HAP-1 (cell line): ENCODE measurements at places on chromosomes 12 and 14.

DNA sequence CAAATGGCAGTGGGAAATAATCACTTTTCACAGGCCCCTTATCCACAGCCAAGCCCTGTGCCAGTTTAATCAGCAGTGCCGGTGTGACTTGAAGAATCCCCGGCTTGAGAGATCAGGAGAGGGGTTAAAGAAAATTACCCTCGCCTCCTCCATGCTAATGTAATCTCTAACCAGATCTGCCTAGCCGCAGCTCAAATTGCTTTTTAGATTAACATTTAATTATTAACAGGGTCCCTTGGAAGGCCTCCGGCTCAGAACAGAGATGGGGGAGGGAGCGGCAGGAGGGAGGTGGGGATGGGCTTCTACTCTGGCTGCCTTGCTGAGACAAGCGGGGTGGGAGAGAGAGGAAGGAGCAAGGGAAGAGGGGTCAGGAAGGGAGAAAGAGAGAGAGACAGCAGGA is 24.0 kb downstream of the FAM222A start:
- DNase-seq, result no peak

- DNase-seq, result no peak
These were observed 127.4 kb downstream of the PIWIL1 start for GRCh38 chr12:130465046-130465445.

DNA sequence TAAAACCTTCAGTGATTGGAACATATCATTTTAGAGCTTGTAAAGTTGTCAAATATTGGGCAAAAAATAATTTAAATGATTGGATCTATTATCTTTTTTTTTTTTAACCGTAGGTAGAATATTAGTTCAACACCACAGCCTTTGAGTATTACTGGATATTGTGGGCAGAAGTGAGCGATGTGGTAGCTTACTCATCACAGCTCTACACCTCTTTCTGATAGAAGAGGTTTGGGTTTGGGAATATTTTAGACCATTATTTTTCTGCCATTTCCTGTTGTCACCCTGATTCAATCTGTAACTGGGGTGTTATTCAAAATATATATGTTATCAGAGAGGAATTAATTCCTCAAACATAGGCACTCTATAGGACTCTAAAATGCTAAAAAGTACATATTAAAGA is 34.8 kb upstream of the SLC38A2 start:
- DNase-seq, result no peak

DNA sequence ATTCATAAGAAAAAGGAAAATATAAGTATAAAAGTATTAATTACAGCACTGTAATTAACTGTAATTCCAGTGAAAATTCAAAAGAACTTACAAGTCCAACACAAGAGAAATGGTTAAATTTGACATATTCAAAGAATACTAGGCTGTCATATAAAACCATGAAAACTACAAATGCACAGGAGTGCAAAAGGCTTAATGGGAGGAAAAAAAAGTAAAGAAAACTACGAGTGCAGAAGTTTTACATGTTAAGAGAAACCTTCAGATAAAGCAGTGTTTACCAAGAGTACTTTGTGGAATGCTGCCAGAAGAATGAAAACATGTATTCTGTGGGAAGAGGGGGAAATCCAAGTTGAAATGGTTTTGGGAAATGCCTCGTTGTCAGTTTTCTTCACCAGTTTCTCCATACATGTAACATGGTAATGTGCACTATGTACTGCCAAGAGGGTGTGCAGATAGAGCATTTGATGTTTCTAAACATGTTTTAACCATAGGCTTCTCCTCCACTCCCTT is 9.1 kb downstream of the HEATR5A start:
- DNase-seq, result no peak

DNA sequence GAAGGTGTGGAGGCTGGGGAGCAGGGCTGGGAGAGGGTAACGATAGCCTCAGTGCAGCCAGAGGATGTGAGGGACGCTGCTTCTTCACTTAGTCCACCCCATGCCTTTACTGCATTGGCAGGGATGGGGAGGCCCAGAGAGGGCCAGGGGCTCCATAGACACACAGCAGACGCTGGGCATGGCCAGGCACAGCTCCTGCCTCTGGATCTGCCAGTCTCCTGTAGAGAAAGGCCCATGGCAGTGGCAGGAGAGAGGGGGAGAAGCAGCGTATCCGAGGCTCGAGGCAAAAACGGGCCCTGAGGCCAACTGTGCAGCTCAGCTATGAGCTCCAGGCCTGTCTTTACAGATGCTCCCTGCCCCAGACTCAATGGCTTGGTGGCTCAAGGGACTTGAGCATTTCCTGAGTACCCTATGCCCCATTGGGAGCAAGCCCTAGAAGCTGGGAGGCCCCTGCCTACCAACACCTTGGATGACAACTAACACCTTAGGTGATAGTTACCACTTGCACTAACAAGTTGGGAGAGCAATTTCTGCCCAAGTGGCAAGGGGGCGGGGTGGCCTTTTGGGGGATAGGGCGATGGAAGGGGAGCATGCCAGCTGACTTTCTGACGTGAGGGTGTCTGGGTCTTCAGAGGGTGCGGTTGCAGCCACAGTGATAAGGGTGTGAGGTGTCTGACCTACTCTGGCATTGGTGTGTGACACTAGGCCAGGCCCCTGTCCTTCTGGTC is 5.0 kb upstream of the LBHD2 start:
- DNase-seq, result no peak

GRCh38 chr12:27861428-27862167 is 81.6 kb upstream of the MANSC4 start:
- no peak for DNase-seq

DNA sequence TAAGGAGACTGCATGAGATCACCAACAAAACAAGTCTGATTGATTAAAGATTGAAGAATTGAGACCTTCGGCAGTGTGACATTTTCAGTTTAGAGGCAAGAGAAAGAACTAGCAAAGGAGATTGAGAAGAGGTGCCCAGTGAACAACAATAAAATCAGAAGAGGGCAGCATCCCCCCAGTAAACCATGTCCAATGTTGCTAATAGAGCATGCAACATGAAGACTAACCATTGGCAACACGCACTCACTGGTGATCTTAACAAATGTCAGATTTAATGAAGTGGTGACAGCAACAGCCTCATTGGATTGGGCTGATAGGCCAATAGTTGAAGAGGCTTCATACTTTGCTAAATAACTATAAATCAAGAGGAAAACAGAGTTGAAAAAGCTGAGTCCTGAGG is 20.7 kb upstream of the TAS2R14 start:
- no peak for DNase-seq

DNA sequence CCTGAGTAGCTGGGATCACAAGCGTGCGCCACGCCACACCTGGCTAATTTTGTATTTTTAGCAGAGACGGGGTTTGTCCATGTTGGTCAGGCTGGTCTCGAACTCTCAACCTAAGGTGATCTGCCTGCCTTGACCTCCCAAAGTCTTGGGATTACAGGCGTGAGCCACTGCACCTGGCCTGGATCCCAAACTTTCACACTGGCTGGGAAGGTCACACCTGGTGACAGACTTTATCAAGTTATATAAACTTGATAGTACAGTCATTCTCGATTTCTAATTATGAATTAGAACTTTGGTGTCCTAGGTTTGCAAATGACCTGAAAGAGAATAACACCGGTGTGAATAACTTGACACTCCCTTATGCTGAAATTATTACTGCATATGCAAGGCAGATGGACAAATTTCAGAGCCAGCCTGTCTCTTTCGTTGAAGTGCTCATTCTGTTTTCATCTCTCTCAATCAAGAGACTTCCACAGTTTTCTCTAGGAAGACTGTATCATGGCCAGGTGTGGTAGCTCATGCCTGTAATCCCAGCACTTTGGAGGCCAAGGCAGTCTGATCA is 5.9 kb downstream of the PLBD1 start:
- DNase-seq, result no peak

GRCh38 chr12:128771681-128772080 is 52.1 kb downstream of the SLC15A4 start:
- peak; percentile 3 for DNase-seq

- no peak for DNase-seq
These were observed 364.1 kb upstream of the SFSWAP start for GRCh38 chr12:131346555-131347344.

DNA sequence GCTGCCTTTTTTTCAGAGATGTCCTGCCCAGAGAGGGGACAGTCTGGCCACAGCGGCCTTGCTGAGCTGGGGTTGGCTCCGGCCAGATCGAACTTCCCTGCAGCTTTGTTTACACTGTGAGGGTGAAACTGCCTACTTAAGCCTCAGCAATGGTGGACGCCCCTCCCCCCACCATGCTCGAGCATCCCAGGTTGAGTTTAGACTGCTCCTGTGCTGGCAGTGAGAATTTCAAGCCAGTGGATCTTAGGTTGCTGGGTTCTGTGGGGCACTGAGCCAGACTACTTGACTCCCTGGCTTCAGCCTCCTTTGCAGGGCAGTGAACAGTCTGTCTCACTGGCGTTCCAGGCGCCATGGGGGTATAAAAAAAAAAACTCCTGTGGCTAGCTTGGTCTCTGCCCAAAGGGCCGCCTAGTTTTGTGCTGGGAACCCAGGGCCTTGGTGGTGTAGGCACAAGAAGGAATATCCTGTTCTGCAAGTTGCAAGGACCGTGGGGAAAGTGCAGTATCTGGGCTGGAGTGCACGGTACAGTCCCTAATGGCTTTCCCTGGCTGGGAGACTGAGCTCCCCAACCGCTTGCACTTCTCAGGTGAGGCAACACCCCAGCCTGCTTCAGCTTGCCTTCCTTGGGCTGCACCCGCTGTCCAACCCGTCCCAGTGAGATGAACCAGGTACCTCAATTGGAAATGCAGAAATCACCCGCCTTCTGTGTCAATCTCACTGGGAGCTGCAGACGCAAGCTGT is 79.1 kb downstream of the LRIG3 start:
- DNase-seq, result no peak

DNA sequence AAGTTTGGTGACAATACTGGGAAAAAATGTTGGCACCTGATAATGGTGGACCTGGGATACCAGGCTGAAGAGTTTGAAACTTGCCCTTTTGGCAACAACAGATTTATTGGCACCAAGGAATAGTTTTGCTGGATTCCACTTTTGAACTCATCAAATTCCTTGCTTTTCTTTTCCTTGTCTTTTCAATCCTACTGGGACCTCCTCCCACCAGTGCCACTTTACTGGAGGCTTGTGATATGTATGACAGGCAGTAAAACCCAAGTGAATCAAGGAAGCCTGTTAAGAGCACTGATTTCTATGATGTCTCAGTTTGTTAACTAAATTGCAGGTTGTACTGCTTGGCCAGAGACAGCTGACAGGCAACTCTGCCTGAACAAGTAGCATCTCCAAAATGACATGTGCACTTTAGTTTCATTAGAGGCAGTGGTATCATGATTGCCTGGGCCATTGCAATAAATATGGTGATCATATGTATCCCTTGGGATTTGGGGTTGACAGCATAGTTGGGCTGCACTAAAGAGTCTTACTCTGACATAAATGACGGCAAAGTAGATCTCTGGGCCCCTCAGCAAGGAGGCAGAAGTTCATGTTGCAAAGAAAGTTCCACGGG is 565.4 kb downstream of the DIO2 start:
- no peak for DNase-seq

GRCh38 chr14:32408018-32408417 is 78.9 kb downstream of the AKAP6 start:
- no peak for DNase-seq

DNA sequence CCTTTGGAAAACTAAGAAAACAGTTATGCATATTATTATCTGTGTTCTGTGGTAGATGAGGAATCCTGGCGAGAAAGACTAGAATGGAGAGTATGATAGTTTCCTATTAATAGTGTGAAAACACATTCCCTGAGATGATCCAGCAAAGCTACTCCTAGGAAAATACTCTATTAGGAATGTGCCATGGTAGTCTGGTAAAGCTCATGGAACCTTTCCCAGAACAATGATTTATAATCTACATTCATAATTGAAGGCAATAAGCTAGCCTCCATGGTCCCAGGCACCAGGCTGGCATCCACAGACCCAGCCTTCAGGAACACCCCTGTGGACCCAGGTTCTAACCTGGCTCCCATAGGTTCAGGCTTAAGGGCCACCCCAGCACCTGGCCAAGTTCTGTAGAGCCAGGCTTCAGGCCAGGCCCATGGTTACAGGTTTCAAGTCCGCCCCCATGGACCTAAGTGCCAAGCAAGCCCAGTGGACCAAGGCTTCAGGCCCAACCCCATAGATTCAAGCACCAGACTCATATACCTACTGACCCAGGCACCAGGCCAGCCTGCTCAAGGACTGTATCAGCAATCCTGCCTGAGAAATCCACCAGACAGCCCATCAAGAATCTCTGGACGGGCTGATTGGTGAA is 72.2 kb downstream of the ITPR2 start:
- DNase-seq, result no peak

- DNase-seq, result no peak
These were observed 14.9 kb downstream of the LHX5 start for GRCh38 chr12:113456761-113457160.

DNA sequence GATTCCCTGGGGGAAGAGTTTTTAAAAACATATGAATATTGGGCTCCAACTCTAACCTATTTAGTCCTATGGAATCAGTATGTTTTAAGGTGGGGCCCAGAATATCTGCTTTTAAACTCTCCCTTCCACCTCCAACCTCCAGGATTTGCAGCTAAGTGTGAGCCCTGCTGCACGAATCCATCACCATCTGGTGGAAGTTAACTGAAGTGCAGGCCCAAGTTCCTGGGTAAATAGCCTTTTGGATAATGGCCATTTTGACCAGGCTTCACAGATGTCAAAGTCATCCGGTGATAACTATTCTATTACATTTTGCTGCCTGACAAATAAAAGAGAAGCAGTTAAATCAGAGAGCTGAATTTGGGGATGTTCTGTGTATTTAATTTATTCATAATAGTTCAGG is 58.1 kb upstream of the RMST start:
- peak; percentile 43 for DNase-seq

- no peak for DNase-seq
These were observed 16.2 kb downstream of the PYGL start for GRCh38 chr14:50928002-50928635.

DNA sequence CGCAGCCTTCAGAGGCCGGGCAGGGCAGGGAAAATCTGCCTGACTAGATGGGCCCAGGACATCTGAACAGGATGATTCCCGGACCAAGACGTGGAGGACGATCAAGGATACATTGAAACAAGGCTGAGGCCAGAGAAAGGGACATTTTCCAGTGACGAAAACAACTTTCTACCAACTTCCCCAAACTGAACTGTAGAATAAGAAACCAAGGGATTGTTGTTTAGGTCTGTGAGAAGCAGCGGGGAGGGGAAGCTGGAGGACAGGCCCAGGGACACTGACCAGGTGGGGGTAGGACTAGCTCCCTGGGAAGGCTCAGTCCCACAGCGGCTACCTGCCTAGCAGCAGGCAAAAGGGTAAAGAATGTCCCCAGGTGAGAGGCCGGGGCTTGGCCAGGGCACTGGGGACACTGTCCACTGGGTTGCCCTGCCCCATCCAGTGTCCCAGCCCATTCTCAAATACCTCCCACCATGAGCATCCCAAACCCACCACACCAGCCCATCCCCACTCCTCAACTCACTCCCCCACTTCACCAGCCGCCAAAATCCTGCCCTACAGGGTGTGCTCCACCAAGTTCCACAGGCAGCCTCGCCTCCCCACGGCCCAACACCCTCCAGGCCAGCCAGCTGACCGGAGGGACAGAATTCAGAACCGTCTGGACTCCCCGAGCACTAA is 995 bp downstream of the TNFRSF1A start:
- DNase-seq, result no peak

DNA sequence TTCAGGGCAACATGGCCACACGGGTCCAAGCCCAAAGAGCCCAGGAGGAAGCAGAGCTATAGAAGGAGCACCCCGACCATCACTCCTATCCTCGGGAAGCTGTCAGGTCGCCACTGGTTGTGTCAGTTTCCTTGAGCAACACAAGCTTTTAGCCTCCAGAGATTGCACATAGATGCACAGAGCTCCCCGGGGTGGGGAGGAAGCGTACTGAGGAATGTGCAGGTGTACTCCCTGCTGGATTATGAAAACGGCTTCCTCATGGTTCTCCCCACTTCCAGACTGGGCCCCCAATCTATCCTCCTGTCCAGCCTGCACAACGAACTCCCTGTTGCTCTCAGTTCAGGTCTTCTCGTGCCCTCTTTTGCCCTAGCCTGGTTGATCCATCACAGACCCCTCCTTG is 30.3 kb upstream of the IRF2BPL start:
- no peak for DNase-seq
